ENCODE measurements at places on chromosomes 16 and 17.
A peak's percentile ranks its signal among the peaks of the same experiment; 100 is the strongest.

GRCh38 chr17:72901083-72901482 is 191.4 kb downstream of the SLC39A11 start:
- no peak for DNase-seq

DNA sequence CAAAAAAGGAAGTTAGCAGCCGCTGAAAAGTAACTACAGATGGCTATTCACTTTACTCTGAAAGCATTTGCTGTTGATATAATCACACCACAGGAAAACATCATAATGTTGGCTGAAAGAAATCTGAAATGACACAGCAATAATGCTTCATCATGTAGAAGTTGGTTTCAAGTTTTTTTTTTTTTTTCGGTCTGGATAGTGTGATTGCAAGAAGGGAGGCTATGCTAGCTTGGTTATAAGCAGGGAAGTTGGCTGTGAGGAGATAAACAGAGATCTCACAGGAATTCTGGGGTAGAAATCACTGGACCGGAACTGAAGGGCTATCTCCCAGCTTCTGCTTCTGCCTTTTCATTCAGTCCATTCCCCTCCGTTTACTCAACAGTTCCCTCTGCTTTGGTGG is 57.9 kb downstream of the MYO1D start:
- no peak for DNase-seq

- no peak for DNase-seq
These were observed 3.1 kb upstream of the BANP start for GRCh38 chr16:87948119-87948545.

DNA sequence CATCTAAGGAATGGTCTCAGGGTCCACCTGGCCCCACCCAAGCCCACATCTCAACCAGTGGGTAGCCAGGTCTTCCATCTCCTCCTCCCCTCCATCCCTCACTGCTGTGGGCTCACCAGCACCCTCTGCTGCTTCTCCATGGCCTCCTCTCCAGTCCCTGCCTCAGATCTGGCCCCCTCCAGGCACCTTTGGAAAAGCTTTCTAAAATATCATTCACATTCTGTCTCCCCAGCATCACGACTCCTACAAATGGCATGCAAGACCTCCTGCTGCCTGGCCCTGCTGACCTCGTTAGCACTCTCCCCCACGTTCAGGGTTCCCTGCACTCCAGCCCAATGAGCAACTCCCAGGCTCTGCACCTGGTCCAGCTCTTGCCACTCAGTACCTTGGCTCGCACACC is 13.7 kb downstream of the GLP2R start:
- peak; percentile 17 for DNase-seq

DNA sequence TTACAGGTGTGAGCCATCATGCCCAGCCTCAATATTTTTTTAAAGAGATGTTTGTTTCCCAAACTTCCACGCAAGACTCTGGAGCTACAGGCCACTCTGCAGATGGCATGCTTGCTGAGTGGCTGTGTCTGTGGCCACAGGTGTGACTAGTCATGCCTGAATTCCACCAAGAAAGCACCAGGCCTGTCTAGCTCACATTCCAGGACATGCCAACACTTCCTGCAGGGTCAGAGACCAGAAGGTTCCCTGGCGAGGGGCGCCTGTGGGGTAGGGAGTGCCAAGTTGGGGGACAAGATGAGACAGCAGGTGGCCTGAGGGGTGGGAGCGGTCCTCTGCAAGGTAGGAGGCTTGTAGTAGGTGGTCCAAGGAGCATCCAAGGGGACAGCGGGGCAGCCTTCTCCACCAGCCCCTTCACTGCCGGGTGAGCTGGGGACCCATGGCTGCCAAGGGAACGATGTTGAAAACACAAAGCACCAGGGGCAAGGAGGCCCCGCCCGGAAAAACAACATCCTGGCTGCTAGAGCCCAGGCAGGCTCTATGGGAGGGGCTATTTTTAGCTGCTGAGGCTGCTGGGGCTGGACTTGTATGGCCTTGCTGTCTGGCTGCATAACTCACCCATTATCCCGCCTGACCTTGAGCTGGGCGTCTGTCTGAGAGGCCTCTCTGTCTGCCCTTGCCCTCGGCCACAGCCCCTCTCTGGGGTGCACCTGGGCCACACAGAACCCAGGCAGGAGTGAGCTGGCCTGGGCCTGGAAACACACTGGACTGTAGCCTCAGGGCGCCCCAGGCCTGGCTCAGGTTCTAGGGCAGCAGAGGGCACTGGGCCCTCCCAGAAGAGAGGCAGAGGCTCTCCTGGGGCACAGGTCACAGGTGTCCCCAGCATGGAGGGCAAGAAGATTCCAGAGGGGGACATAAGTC is 5.7 kb downstream of the TRIM47 start:
- DNase-seq: no peak
